ENCODE measurements at places on chromosomes 1 and 21.
A peak's percentile ranks its signal among the peaks of the same experiment; 100 is the strongest.

GRCh38 chr1:225998560-225999226 is 450 bp downstream of the SDE2 start:
- DNase-seq: no peak

- DNase-seq: no peak
Observed at GRCh38 chr1:193919827-193920226, 733.4 kb upstream of the B3GALT2 start.

- DNase-seq: no peak
Observed at GRCh38 chr1:176450526-176450925, 12.4 kb upstream of the PAPPA2 start.

DNA sequence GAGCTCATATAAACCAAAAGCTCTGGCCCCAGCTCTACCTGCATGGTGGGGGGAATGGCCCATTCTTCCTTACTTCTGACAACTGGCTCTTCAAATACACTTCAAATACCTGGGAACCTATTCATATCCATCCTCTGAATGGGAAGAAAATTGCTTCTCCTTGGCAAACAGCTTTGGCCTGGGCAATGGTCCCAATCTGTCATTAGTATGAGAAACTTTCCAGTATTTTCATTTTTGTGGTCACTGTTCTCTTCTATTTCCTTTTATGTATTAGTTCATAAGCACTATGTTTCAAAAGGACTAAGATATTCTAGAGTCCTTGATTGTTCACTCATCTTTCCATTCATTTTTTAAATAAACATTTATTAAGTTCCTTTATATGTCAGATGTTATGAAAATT is 5.2 kb upstream of the HSD3B2 start:
- no peak for DNase-seq

- no peak for DNase-seq
Observed at GRCh38 chr21:45496151-45496967, 45.9 kb downstream of the SLC19A1 start.

GRCh38 chr1:183424691-183425090 is 6.5 kb upstream of the NMNAT2 start:
- DNase-seq: no peak

DNA sequence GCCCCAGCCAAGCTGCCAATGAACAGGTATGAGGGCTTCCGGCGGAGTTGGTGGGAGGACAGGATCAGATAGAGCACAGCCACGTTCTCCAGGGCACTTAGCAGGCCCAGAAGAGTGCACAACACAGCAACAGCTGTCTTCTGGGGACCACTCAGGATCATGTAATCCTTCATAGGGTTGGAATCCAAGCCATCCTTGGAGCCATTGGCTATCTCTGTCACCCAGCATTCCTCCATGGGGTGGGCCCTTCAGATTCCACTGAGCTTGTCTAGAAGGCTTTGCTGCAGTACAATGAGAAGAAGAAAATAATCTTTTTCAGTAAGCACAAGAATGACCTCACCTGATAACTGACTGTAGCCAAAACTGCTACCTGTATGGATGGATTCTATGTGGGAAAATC is 7.3 kb upstream of the FUCA1 start:
- no peak for DNase-seq

- DNase-seq: no peak
Observed at GRCh38 chr1:64062941-64063581, 140.4 kb upstream of the UBE2U start.

DNA sequence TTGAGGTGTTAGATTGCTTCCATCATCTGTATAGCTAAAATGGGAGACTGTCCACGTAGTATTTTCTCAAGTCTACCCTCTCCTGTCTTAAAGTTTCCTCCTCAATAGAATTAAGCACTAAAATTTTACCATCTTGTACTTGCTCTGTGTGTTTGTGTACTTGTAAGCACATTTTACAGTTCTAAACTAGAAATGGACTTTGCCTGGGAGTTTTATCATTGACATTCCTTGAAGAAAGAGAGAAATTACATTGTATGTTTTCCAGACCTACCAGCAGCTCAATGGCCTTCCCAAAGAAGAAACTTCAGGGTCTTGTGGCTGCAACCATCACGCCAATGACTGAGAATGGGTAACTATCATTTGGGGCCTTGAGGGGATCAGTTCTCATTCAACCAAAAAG is 4.5 kb downstream of the NPL start:
- no peak for DNase-seq

- peak; percentile 34 for DNase-seq
Observed at GRCh38 chr1:9239622-9240401, 5.2 kb downstream of the H6PD start.

DNA sequence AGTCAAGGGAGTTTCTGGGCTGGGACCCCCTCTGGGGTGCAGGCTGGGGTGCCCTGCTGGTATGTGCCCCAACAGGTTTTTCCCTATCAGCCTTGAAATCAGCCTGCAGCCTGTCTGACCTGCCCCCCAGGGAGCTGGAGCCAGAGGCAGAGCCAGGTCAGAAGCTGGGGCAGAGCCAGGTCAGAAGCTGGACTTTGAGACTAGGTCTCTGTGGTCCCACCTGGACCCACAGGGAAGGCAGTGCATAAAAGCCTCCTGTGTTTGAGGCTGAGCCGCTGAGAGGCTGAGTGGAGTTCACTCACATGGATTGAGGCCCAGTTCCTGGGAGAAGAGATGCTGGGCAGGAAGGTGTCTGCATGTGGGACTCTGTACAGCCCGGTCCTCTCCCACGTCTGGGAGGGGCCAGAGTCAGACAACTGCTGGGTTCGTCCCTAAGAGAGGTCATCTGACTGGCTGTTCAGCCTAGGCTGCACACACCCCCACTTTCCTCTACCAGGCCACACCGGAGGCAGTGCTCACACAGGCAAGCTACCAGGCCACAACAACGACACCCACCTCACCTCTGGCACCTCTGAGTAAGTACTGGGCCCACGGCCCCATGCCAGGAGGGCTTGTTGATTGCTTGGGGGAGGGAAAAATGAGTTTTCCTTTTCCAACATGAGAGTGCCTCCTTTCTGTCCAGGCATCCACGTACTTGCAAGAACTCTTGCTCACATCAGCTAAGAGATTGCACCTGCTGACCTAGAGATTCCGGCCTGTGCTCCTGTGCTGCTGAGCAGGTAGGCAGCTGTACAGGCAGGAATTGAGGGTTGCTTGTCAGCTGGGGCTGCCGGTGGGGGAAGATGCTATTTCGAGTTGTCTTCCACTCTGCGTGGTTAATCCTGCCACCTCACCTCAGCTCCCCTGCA is at the start of gene ANXA9:
Gene ANXA9 (plus strand): TSS at position 488 of the 908 bp plus-strand sequence. CDS start 814 bp downstream, outside the sequence.
- no peak for DNase-seq

DNA sequence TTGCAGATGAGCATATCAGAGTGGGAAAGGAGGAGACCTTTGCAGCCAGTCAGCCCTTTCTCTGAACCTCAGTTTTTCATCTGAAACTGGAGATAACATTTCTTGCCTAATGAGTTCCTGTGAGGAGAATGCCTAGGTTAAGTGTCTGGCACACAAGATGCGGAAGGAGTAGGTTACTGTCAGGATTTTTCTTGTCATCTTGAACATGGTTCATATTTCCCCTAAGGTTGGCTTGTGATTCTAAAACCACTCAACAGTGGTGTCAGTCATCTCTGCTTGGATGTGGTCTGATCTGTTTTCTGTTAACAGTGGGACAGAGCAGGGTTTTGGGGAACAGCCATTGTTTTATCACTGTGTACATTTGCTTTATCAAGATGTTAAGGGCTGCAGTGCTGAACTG is 70.6 kb downstream of the TGFB2 start:
- no peak for DNase-seq

DNA sequence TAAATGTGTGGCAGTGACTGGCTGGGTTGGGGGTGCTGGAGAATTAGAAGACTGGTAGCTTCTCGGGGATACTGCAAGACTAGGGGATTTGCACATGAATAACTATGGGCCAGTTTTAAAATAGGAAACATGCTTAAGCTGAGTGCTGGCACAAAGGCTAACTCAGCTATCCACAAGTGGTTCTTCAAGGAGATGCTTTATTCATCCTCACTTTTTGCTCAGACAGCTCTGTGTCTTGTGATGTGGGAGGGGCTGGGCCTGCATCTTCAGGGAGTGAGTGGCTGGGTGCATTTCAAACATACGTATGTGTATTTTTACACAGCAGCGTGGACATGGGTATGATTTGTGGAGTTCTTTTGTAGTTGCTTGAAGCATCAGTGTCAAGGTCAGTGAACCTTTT is 2.3 kb downstream of the COQ8A start:
- no peak for DNase-seq

DNA sequence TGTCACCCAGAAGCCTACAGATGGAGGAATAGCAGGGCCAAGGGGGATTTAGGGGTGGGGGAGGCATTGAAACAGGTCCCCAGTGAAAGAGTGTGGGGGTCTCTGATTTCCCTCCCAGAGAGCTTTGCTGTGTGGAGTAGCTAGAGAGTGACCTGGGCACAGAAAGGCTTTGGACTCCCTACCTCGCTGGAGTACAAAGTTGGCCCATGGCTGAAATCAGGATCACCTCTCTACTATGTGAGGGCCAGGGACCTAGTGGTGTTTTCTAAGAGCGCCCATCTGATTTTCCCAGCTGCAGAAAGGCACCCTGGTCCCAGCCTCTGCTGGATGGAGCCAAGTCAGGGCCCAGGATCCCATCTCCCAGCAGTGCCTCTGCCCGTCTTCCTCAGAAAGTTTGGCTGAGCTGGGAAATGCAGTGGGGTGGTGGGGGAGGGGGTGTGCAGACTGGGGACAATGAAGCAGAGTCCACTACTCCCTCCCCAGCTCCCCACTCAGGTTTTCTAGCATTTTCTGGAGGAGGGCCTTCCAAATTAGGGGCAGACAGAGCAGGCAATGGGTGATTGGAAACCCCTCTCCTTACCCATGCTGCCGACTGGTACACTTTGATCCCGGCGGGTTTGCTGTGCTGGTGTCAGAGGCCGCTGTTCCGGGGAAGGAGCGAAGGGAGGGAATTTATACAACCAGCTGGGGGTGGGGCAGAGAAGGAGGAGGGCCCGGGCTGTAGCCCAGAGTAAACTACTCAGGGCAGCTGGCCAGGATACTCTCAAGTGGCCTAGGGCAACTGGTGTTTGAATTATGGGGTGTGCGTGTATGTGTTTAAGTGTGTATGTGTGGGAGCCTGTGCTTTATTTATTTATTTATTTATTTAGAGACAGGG is at the start of gene SELENBP1:
Gene SELENBP1 (minus strand): TSS at position 648 of the 877 bp plus-strand sequence. CDS start 64 bp downstream, at position 584.
- no peak for DNase-seq

DNA sequence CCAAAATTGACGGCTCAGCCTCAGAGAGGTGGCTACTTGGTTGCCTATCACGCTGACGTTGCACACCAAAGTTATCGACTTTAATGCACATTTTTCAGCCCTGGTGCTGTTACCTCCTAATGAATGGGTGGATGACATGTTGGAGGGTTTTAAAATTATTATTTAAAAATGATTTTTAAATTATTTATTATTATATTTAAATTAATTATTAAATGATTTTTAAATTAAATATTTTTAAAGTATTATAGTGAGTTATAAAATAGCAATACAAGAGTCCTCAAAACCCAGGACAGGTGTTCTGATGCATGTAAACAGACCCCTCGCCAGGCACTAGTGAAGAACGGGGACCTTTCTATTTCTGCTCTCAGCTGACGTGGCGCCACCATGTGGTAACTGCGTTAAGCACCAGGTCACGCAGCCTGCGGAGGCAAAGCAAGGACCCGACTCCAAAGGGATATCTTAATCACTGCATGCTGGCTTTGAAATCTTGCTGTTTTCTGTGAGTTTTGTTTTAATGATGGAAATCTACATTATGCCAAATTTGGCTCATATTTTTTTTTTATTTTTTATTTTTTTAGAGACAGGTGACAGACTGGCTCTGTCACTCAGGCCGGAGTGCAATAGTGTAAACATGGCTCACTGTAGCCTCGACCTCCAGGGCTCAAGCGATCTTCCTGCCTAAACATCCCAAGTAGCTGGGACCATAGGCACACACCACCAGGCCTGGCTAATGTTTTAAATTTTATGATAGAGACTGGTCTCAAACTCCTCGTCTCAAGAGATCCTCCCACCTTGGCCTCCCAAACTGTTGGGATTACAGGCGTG is 22.6 kb downstream of the CASP9 start:
- DNase-seq: peak; percentile 44

DNA sequence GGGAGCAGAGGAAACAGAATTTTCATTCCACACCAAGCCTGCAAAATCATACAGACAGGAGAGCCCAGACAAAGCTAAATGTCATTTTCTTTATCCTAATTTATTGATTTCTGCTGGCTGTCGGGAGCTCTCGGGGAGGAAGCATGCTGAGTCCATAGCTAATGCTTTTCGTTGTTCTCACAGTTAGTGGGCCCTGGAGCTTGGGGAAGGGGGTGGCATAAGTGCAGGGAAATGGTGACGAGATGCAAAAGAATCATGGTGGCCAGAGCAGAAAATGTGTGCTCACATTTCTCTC is 202.4 kb downstream of the TOMM20 start:
- no peak for DNase-seq

GRCh38 chr1:45411510-45411899 is 71.3 kb upstream of the MUTYH start:
- DNase-seq: no peak

GRCh38 chr1:57411262-57411661 is 12.6 kb downstream of the DAB1 start:
- no peak for DNase-seq

DNA sequence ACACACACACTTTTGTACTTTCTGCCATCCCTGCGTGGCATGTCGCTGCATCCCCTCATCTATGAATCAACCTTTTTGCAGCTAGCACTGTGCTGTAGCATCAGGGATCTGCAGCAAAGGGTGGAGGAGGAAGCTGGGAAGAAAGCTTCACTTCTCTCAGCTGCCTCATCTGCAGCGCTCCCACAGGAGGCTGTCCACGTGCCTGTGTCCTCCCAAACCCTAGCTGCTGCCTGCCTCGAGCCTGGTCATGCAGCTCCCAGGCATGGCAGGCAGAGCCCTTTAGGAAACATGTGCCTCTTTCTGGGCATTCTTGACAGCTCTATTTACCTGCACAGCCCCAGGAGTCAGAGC is 262.1 kb upstream of the SGIP1 start:
- no peak for DNase-seq

- no peak for DNase-seq
Observed at GRCh38 chr21:43876605-43877004, 11.6 kb downstream of the AGPAT3 start.

- DNase-seq: no peak
Observed at GRCh38 chr1:54781023-54781723, 16.9 kb upstream of the PARS2 start.

DNA sequence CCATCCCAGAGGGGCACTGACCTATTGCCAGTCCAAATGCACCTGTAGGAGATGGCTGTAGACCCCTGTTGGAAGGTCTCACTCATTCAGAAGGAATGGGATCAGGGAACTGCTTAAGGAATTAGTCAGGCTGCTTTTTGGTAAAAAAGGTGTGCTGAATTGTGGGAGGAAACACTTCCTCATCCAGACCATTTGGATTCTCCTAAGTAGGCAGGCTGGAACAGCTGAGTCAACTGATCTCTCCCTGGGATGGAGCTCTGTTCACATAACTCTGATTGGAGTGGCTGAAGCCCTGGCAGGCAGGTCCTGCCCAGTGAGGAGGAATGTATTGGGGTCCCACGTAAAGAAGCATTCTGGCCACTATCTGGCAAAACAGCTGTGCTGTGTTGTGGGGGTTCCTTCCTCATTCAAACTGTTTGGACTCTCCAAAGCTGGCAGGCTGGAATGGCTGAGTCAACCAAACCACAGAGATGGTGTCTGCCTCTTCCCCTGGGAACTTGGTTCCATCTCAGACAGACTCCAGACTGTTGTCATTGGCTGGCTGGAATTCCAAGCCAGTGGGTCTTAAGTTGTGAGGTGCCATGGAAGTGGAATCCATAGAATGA is 70.7 kb upstream of the PDC start:
- no peak for DNase-seq

GRCh38 chr1:64358692-64359091 is 111.2 kb upstream of the CACHD1 start:
- no peak for DNase-seq
